Stimulated activated CD4-positive, alpha-beta T cell treated with anti-CD3 and anti-CD28 coated beads, Interleukin-1b, Interleukin-23, amount 100 ng/mL, for 1 hour (primary cell): ENCODE measurements at places on chromosomes 2 and 18.

DNA sequence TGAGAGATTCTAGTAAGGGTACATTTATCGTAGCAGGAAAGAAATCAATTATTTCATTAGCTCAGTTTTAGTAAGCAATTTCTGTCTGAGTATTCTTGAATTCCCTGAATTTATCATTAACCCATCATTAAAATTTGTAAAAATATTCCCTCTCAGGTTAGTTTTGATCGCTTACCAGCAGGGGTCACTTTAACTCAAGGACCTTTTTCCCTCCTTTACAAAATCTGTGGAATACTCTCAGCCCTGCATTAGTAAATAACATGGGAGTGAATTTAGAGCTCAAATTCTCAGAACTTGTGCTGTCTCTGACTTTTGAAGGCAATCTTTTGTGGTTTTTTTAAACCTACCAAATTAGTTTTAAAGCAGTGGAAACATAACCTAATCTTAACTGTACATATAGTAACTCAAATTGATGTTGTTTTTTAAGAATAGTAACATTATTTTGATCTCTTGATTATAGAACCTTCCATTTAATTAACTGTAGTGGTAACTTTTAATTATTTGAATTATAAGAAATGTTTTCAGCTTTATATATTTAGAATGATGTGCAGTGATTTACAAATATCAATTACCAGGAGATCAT is 97.2 kb downstream of the AGPS start:
- DNase-seq, result no peak

GRCh38 chr2:233419602-233420391 is 65.5 kb downstream of the DGKD start:
- no peak for DNase-seq

- DNase-seq, result no peak
Measured at GRCh38 chr2:4369826-4370419, 666.5 kb downstream of the DCDC2C start.

DNA sequence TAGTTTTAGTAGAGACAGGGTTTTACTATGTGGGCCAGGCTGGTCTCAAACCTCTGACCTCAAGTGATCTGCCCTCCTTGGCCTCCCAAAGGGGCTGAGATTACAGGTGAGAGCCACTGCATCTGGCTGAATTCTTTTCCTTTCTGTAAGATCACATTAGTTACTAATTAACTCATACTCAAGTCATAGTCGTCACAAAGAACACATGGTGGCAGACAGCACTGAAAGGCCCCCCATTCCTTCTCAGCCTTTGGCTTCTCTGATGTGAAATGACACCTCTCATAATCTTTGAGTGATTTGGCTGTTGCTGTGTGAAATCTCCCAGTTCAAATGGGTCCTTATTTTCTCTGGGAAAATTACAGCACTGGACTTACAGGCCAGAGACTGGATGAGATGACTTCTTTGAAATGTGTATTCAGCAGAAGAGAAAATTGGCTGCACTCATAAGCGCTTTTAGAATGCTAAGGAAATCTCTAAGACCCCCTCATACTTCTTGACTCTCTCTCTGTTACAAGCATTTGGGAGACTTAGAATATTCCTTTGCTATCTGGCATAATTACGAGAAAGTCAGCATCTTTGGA is 764.8 kb downstream of the RNF144A start:
- no peak for DNase-seq

GRCh38 chr2:216090369-216090786 is 8.7 kb downstream of the TMEM169 start:
- no peak for DNase-seq

- DNase-seq, result no peak
Measured at GRCh38 chr18:31581498-31582197, 10.0 kb upstream of the TTR start.

DNA sequence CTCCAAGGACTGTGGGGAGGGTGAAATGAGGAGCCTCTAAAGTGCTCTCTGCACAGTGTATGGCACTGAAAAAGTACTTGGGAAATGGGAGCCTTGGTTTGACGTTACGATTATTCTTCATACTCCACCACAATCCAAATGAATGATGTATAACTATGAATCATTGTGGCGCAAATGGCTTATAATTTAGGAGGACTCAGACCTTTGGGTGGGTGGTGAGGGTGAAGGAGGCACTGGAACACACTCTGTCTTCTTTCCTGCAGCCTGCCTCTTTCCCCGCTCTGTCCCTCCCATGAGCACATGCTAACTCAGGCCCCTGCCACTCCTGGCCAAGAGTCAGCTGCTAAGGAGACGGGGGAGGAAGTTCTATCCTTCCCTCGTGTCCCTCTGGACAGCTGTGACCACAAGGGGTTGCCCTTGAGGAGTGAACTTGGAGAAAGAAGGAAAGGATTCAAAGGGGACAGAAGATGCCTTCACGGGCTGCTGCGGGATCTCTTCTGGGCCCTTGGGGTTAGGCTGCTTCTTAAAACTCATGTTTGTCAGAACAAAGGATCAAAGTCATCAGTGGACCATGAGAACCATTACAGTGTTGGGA is 36.5 kb downstream of the POLR1A start:
- no peak for DNase-seq
